ENCODE measurements at places on chromosomes 3 and 15.

- DNase-seq, result no peak
Observed at GRCh38 chr15:77412972-77413698, 6.8 kb downstream of the PEAK1 start.

DNA sequence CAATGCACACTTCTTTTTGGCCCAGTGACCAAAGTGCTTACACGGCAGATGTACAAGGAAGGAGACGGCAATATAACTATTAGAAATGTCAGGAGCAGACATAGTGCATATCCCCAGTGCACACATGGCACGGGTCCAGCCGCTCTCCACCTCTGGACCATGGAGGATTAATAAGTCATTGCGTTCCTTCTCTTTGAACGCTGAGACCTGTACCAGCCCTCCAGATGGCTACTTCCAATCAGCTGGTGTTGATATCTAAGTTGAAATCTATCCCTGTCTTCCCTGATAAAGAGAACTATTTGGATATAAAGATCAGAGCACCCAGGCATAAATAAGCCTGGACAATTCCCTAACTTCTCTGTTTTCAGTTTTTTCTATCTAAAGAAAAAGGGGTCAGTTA is 212.5 kb downstream of the CADPS start:
- DNase-seq, result no peak

GRCh38 chr3:23162934-23163333 is 40.2 kb upstream of the UBE2E2 start:
- DNase-seq, result no peak

GRCh38 chr3:12194669-12195161 is 36.0 kb upstream of the TIMP4 start:
- peak; percentile 35 for DNase-seq

- DNase-seq, result no peak
Observed at GRCh38 chr15:24745290-24745689, 69.7 kb downstream of the NPAP1 start.

DNA sequence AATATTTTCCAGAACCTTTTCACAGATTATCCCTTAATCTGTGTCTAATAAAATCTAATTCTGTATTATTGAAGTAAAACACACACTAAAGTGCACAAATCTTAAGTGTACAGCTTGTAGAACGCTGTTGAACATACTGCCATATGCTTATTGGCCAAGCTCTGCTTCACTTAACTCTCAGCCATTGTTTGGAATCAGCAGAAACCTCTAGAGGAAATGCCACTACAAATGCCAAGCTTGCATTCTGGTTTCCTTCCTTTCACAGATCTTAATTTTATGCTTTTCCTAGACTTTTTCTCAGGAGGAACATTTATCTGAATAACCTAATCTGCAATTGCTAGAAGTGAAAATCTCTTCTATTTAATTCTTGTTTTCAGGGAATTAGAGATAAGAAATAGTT is 10.1 kb downstream of the MNS1 start:
- no peak for DNase-seq

GRCh38 chr3:57127891-57128518 is 37.1 kb downstream of the IL17RD start:
- no peak for DNase-seq

- no peak for DNase-seq
Observed at GRCh38 chr15:72483279-72483678, 9.1 kb downstream of the ARIH1 start.

GRCh38 chr3:108202834-108203233 is 19.4 kb downstream of the IFT57 start:
- peak; percentile 8 for DNase-seq

DNA sequence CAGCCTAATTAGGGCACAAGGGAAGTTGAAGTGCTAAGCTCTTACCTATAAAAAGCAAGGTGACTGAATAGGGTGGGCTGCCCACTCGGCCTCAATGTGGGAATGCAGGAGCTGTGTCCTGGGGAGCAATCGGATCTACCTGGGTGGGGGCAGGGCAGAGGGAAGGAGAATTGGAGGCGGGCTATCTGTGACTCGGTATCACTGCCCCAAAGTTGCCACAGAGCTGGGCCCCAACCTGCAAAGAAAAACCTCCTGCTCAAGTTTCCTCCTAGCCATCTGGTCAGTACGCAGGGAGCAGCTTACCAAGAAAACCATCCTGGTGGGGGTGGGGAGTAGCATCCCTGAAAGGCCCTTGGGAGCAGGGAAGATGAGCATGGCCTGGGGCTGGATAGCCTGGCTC is 10.7 kb downstream of the CIB2 start:
- no peak for DNase-seq

DNA sequence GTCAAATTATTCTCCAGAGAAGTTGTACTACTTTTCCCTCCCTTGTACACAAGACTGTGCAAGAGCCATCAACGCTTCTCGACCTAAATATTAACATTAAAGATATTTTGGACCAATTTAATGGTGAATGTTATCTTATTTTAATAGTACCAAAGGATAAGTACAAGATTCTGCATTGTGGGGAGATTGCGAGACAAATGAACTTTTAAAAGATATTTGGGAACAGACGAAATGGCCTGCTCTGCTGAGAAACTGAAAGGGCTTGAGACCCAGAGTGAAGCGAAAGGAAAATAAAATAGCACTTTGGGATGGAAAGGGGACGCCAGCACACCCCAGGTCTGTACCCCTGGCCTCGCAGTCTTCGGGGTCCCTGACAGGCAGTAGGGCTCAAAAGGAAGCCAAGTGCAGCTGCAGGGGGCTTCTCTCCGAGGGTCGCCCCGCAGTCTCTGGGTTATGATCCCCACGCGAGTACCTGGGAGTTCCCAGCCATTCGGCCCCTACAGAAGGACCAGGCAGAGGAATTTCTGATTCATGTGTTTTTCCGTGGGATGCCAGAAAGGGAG is 97.6 kb upstream of the VGLL3 start:
- DNase-seq, result no peak

DNA sequence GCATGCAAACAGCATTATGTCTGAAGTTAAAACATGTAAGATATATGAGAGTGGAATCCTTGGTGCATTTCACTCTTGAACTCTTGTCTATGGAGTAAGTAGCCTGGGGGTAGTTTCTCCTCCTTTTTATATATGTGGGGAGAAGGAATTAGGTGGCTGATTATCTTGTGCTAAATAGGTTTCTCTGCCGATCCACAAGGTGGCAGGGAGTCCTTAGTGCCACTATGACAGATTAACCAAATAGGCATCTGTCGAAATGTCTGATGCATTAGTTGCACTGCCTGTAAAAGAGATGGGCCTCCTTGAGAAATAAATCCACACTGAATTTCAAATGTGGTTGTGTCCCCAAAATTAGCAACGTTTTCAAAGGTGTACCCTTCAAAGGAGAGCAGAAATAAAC is 170.1 kb downstream of the CNTN4 start:
- DNase-seq, result no peak

- no peak for DNase-seq
Observed at GRCh38 chr3:104632521-104632920, 734.2 kb upstream of the ALCAM start.

DNA sequence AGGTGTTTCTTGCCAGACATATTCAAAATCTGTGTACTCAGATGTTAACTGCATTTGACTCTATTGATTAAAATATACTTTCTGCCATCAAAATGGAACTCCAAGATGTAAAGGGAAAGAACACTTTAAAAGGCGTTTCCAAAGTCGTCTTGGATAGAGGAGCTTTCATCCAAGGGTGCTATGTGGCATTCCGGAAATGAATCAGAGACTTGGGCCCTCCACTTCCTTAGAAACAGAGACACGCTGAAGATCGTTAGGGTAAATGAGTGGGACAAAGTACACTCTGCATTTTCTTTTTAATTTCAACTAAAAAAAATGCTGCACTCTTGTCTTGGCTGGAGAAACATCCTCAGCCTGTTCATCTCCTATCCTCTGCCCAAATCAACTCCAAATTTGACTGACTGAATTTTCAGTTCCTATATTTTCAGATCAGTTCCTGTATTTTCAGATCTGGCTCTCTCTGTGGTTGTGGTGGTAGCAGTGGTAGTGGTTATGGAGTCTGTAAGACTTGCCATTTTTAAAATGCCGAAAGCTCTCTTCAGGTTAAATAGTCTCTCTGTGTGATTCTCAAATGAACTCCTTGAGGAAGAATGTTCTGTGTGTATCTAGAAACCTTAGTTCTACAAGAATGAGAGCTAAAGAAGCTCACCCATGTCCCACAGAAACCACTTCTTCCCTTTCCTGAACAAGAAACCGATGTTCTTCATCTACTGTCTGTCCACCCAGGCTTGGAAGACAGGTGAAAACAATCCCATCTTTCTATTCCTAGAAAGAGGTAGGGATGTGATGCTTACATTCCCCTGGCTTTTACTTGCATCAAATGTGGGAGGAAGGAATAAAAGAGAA is 156.8 kb upstream of the ICE2 start:
- DNase-seq, result no peak

DNA sequence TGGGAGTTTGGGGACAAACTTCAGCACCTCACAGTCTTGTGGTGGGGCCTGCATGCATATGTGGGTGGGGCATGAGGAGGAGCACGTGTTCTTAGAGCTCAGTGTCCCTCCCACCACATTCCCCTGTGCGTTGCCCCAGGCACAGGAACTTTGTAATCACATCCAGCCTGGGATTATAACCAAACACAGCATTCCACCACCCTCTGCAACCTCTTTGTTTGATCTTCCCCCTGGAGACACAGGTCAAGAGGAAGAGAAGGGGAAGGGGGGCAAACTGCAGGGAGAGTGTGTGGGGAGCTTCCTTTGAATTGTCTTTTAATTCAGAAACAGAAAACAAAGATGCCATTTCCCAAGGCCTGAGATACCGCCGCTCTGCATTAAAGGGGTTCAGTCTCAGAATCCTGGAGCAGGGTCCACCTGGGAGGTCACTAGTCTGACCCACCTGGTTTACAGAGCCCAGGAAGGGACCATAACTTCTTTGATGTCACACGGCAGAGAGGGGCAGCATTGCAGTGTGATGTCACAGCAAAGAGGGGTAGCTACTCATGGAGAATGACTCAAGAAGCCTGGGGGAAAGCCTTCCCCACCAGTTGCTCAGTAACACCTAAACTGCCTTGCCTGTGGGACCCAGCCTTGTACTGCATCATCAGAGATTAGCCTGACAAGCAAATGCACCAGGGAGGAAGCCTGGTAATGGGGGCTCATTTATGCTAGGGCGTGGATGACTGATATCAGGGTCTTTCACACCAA is 106.3 kb upstream of the RNU6-1 start:
- DNase-seq, result peak; percentile 49

GRCh38 chr3:169323578-169324451 is 339.7 kb downstream of the MECOM start:
- no peak for DNase-seq

GRCh38 chr3:111895071-111895470 is 36.0 kb downstream of the PHLDB2 start:
- DNase-seq, result peak; percentile 39

- no peak for DNase-seq
Observed at GRCh38 chr3:77466562-77467115, 426.7 kb downstream of the ROBO2 start.

DNA sequence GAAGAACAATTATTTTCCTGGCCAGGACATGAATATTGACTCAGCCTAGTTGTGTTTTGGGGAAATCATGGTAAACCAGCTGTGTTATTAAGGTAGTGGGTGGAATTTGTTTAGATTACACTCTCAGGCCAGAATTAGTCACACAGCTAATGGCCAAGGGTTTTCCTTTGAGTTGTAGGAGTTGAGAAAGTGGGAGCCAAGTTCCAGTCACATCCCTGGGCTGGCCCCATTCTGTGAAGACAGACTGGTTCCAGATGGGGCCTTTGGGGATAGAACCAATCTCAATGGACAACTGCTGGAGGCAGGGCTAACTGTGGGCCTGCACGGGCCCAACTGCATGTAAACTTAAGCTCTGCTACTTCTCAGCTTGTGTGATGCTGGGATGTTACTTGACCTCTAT is 1.4 kb upstream of the RASL12 start:
- no peak for DNase-seq

- DNase-seq, result no peak
Observed at GRCh38 chr3:141553055-141553454, 66.2 kb downstream of the RASA2 start.

DNA sequence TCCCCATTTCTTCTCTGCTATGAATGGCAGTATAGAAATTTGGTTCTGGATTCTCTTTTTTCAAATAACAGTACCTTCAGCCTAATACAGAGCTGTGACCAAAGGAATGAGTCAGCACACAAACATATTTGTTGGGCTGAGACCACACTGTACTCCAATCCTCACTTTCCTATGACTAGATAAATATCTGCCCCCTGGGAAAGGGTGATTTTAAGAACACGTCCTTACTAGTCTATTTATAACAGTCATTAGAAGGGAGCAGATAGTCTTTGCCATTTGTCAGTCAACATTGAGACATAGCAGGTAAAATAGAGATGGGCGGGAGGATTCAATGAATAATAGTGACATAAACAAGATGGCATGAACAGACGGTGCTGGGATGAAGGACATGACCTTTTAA is 461.3 kb downstream of the MCTP2 start:
- no peak for DNase-seq

GRCh38 chr3:193510154-193510553 is 44.5 kb downstream of the ATP13A4 start:
- no peak for DNase-seq

- DNase-seq, result no peak
Observed at GRCh38 chr15:95347837-95348236, 982.7 kb upstream of the NR2F2 start.

DNA sequence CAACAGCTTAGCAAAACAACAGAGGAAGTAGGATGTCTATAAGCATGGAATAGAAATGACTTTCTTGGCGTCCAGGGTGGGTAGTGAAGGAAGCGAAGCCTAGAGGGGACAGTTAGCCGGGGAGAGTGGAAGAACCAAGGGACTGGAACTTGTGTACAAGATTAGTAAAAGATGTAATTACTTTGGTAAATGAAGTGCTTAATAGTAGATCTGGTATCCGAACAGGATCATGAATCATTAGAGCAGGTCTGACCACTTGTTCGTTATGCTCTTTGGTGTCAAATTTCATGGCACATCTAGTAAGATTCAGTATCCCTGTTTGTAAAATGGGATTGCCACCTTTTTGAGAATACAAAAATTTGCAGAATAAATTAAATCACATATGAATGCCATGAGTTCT is 112.5 kb upstream of the MLF1 start:
- no peak for DNase-seq

GRCh38 chr15:80333261-80333660 is 70.9 kb upstream of the ARNT2 start:
- no peak for DNase-seq

GRCh38 chr15:40358471-40359353 is 693 bp downstream of the DISP2 start:
- no peak for DNase-seq

DNA sequence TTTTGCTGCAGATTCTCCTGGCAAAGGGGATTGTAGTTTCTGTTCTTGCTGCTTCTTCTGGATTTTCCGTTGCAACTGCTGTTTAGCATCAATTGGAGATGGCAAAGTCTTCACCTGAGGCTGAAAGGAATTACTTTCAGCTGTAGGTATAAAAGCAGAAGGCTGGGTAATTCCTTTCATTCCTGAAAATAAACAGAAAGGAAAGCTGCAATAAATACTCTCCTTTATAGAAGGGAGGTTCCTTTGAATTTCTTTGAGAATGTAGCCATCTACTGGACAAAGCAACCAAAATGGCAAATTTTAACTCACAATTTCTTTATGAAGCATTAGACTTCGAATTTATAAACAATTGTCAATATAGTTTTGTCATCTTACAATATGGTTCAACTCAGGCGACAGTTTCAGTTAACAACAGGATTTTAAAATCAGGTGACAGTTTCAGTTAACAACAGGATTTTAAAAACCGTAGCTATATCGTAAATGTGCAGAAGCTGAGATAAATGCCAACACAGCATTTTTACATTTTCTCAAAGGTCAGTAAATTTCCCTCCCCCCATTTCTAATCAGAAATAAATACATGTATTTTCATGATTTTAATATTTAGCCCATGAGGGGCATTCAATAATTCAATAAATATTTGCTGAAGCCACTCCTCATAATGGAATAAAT is 104.9 kb upstream of the NEDD4 start:
- no peak for DNase-seq

- DNase-seq, result peak; percentile 90
Observed at GRCh38 chr3:9302425-9303181, 53.2 kb upstream of the SRGAP3 start.
